Activated CD8-positive, alpha-beta memory T cell treated with anti-CD3 and anti-CD28 coated beads for 4 hours (primary cell): ENCODE measurements at places on chromosomes 2 and 18.

DNA sequence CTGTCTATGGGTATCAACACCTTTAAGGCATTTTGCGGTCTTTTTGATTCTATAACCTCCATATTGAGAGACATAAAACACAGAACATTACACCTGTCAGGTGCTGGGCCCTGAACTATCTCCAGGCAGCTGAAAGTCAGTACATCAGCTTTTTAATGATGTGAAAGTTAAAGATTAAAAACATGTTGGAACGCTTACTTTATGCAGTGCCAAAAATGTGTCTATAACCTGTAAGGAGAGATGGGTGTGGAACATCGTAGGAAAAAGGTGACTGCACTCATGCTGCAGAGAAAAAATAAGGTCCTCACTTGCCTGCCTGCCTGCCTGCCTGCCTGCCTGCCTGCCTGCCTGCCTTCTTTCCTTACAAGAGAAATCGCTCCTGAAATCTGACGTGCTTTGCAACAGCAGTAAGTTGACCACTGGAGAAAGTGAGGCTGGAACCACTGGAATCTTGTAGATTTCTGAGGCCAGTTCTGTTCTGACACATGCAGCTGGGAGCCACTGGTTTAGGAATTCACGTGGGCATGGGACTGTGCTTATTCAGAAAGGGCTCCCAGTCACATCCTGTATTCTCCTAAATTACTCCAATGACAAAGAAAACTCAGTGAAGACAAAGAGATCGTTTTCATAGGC, 34.1 kb downstream of the BCL11A start:
- DNase-seq = no peak

DNA sequence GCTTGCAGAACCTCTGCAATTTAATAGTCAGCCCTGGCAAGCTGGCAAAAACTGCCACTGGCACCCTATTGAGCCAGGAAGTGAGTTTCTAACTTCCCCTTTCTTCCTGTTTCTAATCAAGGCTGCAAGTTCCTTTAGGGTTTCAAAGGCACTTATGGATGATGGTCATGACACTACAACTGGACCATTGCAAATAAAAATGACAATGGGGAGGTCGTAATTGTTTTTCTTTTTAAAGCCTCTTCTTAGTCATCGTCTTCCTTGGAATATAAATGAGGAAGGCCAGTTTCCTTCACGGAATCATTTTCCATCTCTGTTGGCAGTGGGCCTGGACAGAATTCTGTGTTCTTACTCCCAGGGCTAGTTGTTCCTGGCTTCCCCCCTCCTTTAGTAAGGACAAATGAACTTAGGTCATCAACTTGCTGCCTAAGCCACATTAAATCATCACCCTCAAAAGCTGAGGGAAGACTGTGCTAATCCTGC, 35.8 kb downstream of the SH3RF3 start:
- DNase-seq = no peak

- DNase-seq = no peak
Observed at GRCh38 chr2:108423067-108423466, 25.9 kb upstream of the GCC2 start.

- DNase-seq = no peak
Observed at GRCh38 chr2:172884336-172884735, 148.7 kb downstream of the RAPGEF4 start.

DNA sequence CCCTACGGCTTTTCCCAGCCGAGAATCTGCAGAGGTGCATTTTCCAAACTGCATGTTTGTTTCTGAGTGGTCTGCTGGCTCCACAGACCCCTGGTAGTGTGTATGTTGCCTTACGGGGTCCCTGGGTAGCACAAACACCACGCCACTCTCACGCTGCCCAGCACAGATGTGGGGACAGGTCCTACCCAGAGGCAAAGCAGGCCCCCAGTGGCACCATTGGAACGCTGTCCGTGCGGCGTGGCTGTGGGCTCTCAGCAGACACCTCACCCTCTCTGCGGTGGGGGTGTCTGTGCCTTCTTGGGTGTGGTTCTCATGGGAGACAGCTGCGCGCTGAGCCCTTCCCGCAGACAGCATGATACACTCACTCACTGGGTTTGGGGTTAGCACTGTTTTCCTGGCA, 137.4 kb downstream of the NFATC1 start:
- no peak for DNase-seq

- no peak for DNase-seq
Observed at GRCh38 chr2:152550386-152550785, 166.9 kb downstream of the PRPF40A start.

DNA sequence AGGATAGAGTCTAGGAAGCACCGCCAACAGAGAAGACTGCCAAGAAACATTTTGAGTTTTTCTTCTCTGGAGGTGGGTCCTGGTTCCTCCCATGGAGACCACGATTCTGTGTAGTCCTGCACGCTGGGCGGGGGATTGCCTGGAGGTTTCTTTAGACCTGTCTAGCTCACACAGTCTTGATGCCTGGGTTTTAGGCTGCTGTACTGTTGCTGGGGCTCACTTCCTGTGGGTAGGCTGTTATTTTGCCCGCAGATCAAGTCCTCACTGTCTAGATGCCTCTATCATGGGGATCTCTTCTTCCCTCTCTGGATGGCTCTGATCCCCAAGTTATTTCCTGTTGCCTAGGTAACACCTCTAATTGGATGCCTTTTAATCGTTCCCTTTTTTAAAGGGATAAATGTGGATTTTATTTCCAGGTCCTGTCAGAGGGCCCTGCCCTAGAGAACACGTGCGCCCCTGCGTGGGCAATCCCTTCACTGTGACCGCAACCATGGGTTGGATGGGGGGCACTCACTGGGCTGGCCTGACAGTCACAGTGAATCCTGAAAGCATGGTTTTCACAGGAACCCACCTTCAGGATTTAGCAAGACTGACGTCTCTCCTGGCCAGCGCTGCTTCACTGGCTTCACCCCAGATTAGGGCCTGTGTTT, 115.7 kb downstream of the MSH2 start:
- DNase-seq = no peak

DNA sequence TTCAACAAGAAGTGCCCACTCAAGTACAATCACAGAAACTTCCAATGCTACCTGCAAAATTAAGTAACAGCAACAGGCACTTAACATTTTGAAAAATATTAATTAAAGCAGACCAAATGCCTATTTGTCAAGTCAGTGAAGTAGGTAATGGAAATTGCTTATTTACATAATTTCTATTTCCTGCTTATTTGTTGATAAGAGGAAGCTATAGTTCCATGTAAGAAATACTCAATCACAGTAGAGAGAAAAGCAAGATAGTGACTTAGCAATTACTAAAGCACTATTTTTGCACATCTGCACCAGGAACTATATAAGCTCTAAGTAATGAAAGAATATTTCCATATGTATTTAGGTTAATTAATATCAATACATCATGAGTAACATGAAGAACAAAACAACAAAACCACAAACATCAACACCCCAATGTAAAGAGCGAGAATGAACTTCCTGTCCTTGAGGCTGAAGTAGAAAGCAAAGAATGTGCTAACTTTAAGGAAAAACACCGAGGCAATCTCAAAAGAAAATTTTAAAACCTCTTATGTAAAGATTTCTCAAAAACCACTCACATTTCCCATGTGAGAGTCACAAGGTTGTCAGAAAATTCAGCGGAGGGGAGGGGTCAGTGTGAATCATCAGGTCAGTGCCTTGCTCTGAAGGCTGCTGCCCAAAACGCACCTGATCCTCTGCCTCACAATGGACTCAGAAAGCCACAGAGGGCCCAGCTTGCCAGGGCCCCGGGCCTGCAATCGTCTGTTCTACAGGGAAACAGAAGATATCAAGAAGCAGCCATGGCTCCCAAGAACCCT, 12.5 kb downstream of the NPC1 start:
- DNase-seq = peak; percentile 23

GRCh38 chr2:144323946-144324345, 196.0 kb downstream of the ZEB2 start:
- DNase-seq = no peak

DNA sequence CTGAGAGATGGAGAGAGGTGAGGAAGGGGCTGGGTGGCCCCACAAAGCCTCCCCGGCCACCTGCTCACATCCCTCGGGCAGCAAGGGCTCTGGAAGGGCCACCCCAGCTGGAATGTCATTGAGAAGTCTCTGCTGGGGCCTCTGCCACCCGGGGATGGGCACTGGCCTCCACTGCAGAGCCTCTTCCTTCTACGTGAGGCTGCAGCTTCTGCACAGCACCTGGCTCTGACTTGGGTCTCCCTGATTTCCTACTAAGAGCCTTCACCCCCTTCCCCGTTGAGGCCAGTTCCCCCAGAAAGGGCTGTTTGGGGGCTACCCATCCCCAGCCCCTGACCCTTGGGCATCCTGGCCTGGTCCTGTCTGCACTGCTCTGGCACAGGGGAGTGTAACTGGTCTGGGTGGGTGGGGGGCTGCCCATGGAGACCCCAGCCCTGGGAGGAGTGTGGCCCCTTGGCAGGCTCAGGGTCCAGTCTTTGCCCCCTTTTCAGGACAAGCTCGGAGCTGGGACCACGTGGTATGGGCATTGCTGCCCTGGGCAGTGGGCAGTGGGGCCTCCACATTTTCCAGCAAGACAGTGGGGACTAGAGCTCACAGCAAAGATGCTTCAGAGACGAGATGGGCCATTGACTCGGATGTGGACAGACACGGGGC, 5.6 kb downstream of the PDCD1 start:
- DNase-seq = no peak

GRCh38 chr2:83081826-83082690, 1377.0 kb downstream of the SUCLG1 start:
- DNase-seq = no peak

GRCh38 chr18:66662632-66663031, 58.7 kb upstream of the CDH19 start:
- no peak for DNase-seq

DNA sequence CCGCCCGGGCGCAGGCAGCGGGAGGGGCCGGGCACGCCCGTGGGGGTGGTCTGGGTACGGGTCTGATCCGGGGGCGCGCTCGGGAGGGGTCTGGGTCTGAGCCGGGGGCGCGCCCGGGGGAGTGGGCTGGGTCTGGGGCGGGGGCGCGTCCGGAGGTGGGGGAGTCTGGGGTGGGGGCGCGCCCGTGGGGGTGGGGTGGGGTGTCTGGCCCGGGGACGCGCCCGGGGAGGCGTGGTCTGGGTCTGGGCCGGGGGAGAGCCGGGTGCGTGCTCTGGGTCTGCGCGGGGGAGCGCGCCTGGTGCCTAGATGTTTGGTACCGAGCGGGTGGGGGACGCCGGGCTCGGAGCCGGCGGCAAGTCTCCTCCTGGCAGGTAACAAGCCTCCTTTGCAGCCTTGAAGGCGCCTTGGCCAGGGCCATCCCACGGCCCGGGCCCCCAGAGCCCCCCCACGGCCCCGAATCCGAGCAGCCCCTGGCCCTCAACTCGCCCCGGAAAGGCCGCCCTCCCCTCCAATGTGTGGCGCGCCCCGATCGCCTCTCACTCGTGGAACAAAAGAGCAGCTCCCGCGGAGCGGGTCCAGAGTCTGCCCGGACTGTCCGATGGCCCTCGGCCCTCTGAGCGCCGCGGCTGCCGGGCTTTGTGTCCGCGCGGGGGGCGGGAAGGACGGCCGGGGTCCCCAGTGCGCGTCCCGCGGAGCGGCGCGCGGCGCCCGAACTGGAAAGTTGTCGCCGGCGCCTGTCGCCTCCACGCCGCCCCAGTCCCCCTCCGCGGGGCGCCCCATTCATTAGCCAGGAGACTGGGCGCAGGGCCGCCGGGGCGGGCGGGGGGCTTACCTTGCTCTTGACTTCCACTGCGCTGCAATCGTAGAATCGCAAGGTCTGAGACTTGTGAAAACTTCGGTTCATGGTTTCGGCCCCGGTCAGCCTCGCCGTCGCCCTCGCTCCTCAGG, 595 bp downstream of the PARD6G start:
- no peak for DNase-seq

DNA sequence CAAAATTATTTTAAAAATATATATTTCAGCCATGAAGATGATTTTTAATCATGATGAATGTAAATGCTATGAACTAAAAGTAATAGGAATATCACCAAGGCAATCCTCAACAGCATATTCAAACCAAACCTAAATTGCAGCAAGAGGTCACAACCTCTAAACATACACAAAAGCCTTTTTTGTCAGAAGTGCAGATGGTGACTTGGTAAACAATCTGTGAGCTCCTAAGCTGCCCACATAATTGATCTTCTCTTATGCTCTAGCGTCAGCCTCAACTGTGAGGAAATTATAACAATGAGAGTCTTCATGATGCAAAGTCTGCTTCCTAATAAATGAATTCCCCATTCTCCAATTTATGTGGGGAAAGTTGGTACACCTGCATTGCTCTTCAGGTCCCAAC, 113.2 kb downstream of the TSN start:
- no peak for DNase-seq

- no peak for DNase-seq
Observed at GRCh38 chr2:144143294-144144151, 376.4 kb downstream of the ZEB2 start.

GRCh38 chr2:56474412-56475158, 290.8 kb downstream of the CCDC85A start:
- DNase-seq = no peak

- no peak for DNase-seq
Observed at GRCh38 chr2:43790147-43790546, 16.3 kb downstream of the DYNC2LI1 start.

GRCh38 chr18:55477499-55477859, 110.5 kb downstream of the TCF4 start:
- DNase-seq = no peak

DNA sequence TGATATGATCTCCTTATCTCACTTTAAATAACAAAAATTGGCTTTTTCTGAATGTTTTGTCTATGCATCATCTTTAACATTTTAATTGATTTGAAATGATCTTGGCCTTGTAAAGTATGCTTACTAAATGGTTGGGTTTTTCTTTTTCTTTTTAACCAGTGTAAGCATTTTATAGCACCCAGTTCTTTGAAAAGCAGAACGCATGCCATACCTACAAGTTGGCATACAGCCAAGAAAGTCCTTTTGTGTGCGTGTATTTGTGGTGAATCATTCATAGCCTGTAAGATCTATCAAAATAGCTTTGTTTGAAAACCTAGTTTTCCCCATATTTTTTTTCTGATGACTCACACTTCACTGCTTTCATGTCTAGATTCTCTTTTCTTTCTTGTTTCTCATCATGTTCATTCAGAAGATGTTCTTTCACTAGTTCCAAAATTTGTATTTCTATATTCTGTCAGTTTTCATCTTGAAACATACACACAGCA, 4.1 kb upstream of the VRK2 start:
- no peak for DNase-seq

- no peak for DNase-seq
Observed at GRCh38 chr2:237636578-237636977, 9.2 kb downstream of the LRRFIP1 start.

DNA sequence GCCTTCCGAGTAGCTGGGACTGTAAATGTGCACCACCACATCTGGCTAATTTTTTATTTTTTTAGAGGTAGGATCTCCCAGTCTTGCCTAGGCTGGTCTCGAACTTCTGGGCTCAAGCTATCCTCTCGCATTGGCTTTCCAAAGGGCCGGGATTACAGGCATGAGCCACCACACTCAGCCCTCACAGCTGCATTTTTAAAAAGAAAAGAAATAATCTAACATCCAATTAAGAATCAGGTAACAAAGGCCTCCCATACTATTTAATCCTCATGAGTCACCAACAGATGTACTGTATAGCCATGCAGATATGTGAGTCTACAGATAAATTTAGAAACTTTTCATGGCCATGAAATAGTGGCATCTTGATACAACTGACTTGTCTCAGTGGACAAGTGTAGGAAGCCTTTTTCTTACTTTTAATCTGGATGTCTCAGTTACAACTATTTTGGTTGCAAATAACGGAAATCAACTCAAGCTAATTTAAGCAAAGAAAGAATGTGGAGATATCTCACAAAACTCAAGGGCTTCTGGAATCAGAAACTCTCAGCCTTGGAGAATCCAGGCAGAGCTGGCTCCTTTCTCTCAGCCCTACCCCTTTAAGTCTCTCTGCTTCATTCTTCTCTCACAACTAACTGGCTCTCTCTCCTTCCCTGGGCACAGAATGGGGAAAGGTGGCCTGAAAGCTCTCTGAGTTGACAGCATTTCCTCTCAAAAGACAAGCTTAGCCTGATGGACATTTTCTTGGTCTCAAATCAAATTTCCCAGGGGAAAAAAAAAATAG, 12.8 kb upstream of the PPM1B start:
- DNase-seq = no peak
